ENCODE measurements at places on chromosomes 16 and 17.

- no peak for DNase-seq
Observed at GRCh38 chr16:57735755-57736418, at the start of gene KATNB1. KATNB1 (plus strand) TSS chr16:57735770; CDS start chr16:57737244, 1,474 bp downstream.

- DNase-seq: peak; percentile 86
Observed at GRCh38 chr17:57130708-57131461, 45.8 kb downstream of the AKAP1 start.

DNA sequence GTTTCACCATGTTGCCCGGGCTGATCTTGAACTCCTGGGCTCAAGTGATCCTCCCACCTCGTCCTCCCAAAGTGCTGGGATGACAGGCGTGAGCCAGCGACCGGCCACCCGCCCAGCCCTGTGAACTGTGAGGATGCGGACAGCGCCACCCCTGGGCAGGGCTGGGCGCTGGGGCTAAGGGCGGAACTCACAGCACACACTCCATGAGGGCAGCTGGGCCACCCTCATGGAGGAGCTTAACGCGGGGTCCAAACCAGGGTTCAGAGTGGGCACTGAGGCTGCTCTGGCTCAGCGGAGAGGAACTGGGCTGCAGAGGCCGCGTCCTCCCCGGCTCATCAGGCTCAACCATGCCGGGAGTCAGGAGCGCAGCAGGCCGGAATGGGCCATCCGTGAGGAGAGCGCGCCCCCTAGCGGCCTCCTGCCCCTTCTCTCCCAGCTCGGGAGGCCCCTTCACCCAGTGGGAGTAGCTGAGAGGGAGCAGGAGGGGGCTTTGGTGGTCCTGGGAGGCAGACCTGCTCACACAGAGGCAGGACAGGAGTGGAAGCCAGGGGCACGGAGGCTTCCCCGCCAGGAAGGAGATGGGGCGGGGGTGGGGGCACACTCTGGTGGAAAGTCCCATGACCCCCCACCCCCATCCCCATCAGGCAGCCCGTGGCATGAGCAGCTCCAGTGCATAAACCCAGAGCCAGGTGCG is 13.8 kb downstream of the CORO7 start:
- peak; percentile 72 for DNase-seq

GRCh38 chr16:84794186-84794585 is 25.6 kb upstream of the CRISPLD2 start:
- DNase-seq: no peak

DNA sequence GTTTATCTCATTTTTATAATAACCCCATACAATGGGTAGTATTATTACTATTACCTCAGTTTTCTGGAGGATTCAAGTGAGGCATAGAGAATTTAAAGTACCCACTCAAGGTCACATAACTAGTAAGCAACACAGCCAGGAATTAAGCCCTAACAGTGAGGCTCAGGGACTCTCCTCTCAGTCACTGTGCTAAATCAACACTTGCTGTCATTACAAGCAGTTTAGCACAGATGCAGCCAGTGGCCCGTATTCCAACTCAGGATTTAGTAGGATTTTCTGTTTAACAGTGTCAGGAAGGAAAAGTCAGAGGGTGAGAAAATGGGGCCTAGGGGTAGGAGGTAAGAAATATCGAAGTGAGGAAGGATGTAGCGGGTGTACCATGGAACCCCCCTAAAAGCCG is 536.9 kb downstream of the TMEM114 start:
- no peak for DNase-seq

GRCh38 chr16:19783363-19784182 is 65.5 kb downstream of the IQCK start:
- no peak for DNase-seq

DNA sequence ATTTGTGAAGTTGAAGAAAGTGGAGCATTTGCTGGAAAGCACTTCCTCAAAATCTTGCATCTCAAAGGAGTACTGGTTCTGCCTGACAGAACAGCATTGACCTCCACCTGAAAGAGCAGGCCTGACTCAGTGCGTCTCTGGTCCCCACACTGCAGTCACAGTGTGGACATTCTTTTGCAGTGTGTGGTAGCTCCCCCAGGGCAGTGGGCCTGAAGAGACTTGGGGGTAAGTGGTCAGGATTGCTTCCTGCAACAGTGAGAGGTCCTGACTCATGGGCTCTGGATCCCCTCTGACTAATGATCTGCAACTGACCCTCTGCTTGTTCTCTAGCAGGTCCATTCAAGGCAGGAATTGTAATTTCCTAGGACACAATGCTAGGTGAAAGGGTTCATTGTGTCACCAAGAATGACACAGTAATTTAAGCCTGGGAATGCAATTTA is 204.9 kb upstream of the KCNJ16 start:
- DNase-seq: no peak

DNA sequence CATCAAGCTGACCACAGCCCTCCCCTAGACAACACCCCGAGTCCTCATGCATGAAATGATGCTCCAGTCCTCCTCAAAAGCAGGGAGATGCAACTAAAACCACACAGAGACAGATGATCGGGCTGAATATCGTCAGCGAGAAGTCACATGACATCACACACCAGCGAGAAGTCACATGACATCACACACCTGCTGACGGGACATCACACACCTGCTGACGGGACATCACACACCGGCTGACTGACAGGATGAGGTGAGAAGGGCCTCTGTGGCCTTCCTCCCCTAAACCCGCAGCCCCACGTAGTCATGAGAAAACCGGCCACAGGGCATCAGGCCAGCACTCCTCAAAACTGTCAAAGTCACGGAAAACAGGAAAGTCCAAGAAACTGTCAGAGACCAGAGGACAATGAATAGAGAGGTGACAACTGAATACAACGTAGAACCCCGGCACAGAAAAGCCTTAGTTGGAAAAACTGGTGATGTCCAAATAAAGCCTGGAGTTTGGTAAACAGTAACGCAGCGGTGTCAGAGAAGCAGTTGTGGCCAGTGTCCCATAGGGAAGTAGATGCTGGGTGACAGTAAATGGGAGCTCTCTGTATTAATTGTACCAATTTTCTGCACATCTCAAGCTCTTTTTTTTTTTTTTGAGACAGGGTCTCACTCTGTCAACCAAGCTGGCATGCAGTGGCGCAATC is 14.3 kb downstream of the LITAF start:
- peak; percentile 90 for DNase-seq

DNA sequence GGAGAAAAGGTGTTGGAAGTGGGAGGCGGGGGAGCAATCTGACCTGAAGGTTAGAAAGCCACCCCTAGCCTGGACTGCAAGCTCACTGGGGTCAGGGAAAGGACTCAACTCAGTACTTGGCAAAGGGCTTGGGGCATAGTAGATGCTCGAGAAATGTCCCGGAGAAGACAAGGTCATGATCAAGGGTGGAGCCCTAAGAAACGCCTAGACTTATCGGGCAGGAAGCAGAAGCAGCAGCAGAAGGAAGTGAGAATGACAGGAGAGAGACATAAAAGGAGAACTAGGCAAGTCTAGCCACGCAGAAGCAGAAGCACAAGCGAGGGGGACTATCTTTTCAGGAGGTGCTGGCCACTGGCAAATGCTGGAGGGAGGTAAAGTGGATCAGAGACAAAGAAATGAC is 10.2 kb downstream of the COTL1 start:
- peak; percentile 72 for DNase-seq

DNA sequence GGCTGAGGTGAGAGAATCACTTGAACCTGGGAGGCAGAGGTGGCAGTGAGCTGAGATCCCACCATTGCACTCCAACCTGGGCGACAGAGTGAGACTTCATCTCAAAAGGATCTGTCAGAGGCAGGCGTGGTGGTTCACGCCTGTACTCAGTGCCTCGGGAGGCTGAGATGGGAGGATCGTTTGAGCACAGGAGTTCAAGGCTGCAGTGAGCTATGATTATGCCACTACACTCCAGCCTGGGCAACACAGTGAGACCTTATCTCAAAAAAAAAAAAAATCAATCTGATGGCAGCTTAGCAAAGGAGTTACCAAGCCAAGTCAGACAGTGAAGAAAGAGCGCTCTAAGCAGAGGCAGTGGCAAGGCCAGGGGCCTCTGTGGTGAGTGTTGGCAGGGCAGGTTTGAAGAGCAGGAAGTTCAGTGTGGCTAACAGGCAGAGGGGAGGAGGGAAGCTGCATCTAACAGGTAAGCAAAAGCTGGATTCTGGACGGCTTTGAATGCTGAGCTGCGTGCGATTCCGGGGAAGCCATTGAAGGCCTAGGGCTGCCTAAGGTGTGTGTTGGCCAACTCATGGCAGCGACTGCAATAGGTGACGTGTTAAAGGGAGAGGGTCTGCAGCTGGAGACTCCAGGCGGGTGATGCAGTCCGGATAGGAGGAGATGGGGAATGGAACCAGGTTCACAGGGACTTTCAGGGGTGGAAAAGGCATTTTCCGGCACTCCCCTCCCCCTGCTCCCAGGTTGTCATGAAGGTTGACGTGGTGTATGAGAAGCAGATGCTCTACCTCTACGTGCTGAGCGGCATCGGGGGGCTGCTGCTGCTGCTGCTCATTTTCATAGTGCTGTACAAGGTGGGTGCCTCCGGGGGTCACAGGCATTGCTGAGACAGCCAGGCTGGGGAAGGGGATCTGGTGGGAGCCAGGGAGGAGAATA is 7.0 kb downstream of the ZNF768 start:
- DNase-seq: no peak

- no peak for DNase-seq
Observed at GRCh38 chr16:31401436-31401835, 8.3 kb downstream of the ITGAD start.

GRCh38 chr17:69231521-69231920 is 2.9 kb upstream of the ABCA10 start:
- no peak for DNase-seq

GRCh38 chr16:49766225-49766624 is 89.7 kb downstream of the ZNF423 start:
- no peak for DNase-seq

DNA sequence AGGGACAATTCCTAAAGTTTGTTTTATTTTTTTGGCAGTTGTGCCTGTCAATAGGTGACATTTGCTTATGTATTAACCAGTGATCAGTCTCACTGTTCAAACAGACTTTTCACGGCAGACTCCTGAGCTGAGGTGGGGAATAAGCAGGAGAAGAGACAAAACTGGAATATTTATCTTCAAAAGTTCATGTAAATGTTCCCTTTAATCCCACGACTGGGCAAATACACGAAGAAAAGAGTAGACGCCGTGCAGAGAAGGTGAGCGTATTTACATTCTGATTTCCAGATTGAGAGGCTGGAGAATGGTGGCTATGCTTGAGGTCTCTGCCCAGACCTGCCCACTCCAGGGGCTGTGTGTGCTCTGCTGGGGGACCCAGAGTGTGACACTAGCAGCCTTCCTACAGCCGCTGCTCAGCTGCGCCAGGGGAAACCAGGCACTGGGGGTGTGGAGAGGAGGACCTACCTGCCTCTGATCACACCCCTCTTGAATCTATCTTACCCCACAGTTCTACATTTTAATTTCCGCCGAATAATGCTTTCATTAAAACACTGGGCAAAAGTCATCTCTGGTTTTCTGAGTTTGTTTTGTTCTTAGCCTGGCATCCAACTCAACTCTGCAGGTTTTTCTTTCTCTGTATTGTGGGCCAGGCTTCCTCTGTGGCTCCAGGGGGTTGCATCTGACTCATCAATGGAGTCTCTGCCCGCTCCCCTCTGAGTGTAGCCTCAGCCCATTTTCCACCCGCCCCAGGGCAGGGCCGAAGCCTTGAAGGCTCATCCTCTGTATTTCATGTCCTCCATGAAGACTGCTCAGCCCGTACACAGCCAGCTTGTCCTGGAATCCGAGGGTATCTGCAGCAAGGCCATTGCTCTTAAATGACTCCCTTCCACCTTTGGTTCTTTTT is 237.1 kb downstream of the NTN1 start:
- DNase-seq: no peak

DNA sequence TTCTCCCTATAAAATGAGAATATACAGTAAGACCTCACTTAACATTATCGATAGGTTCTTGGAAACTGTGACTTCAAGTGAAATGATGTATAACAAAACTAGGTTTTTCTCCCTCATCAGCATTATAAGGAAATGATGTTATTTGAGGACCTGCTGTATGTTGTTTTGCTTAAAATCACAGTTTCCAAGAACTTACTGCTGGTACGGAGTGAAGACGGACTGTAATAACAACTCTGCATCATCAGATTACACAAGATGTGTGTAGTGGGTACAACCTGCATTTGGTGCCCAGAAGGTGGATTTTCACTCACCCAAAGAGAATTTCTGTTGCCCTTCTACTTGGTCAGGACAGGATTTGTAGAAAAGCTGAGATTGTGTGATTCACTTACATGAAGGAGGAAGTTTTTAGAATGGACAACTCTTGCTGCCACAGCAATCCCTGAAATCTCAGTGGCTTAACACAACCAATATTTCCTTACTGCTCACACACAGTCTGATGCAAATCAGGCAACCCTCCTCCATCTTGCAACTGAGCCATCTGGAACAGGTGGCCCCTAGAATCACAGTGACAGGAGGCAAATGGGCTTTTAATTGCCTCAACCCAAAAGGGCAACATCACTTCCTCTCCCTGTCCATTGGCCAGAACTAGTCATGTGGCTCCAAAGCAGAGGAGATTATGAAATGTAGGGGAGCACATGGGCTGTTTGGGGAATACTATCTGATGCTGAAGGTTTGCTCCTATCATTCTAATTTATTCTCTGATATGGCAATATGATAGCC is 67.6 kb upstream of the CACNG5 start:
- no peak for DNase-seq

DNA sequence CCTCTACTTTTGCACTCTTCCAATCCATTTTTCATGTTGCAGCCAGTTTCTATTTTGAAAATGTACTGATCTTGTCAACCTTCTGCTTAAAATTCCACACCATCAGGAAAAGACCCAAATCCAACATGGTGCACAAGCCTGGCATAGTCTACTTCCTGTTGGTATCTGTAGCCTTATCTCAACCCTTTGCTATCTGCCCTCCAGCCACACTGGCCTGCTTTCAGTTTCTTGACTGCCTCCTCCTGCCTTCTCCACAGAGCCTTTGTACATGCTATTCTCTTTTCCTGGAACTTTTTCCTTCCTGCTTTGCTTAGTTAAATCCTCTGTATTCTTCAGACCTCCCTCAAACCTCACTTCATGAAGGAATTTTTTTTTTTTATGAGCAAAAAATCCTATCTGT is 31.5 kb downstream of the NLRP1 start:
- DNase-seq: no peak

DNA sequence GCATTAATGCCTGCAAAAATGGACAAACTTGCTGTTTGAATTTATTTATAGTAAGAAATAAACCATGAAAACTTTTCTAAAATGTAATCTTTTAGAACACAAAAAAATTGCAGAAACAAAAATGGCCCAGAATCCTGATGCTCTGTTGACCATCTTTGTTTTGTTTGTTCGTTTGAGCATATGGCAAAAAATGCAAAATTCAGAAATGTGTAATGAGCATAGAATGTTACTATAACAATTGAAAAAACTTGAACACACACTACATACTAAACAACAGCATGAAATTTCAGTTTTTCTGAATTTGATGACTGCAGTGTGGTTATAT is 1.1 kb upstream of the KPNA2 start:
- no peak for DNase-seq

GRCh38 chr16:51937771-51938170 is 609.2 kb downstream of the TOX3 start:
- no peak for DNase-seq

GRCh38 chr16:16186820-16187219 is 36.5 kb downstream of the ABCC6 start:
- DNase-seq: no peak

GRCh38 chr16:15418206-15418605 is 16.2 kb upstream of the BMERB1 start:
- no peak for DNase-seq

- DNase-seq: no peak
Observed at GRCh38 chr17:30586818-30587595, 109.8 kb downstream of the GOSR1 start.

- DNase-seq: peak; percentile 48
Observed at GRCh38 chr17:50169121-50169764, 3.4 kb downstream of the SGCA start.

GRCh38 chr17:51510940-51511339 is 250.6 kb downstream of the UTP18 start:
- no peak for DNase-seq
